ENCODE measurements at places on chromosomes 1 and 21.
A peak's percentile ranks its signal among the peaks of the same experiment; 100 is the strongest.

- peak; percentile 31 for DNase-seq
These were observed 26.7 kb downstream of the DMAP1 start for GRCh38 chr1:44239961-44240371.

DNA sequence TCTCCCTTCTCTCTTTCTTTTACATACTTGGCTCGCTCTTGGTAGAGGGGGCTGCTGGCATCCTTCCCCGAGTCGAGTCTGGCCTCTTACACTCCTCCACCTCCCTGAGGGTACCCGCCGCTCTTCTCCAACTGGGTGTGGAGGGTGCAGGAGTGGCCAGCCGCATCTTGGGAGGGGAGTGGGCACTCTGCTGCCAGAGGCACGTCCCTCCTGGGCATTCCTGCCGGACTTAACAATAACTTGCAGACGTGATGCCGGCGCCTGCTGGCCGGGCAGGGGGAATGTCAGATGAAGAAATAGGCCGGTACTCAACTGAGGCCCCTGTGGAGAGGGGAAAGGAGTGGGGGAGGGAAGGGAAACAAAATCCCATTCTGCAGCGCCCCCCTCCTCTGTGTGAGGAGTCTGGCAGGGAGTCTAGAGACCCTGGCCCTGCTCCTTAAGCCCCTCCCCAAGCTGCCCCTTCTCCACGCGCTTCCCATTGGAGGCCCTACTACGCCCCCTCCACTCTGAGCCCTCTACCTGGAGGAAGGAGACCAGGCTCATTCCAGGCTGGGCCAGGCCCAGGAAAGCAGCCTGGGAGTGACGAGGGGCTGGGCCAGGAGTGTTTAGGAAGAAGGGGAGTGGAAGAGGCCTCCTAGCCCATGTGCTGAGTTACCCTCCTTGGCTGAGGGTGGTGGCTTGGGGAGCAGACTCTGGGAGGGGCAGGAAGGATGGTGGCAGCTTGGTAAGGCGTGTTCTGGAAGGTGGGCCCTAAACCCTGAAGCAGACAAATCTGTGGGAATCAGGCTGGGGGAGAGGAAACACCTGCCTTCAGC, 1.8 kb downstream of the ATP2B4 start:
- DNase-seq: peak; percentile 26

GRCh38 chr21:43598416-43599120, 60.7 kb downstream of the HSF2BP start:
- no peak for DNase-seq

GRCh38 chr1:43233631-43234030, 36.2 kb upstream of the TMEM125 start:
- DNase-seq: no peak

DNA sequence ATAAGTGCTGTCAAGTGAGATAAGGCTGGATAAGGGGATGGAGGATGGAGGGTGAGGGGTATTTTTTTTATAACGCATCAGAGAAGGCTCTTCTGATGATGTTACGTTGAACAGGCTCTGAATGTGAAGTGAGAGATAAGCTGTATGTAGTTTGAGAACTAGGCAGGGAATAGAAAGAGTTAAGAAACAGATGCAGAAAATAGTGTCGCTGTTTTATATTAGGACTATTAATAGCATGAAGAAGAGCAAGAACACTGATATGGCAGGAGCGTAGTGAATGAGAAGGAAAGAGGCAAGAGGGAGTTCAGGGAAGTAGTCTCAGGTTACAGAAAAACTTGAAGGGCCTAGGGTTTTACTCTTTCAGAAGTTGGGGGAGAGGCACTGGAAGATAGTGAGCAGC, 59.8 kb downstream of the GPR88 start:
- DNase-seq: no peak

GRCh38 chr1:226940806-226941067, 643 bp downstream of the COQ8A start:
- no peak for DNase-seq

DNA sequence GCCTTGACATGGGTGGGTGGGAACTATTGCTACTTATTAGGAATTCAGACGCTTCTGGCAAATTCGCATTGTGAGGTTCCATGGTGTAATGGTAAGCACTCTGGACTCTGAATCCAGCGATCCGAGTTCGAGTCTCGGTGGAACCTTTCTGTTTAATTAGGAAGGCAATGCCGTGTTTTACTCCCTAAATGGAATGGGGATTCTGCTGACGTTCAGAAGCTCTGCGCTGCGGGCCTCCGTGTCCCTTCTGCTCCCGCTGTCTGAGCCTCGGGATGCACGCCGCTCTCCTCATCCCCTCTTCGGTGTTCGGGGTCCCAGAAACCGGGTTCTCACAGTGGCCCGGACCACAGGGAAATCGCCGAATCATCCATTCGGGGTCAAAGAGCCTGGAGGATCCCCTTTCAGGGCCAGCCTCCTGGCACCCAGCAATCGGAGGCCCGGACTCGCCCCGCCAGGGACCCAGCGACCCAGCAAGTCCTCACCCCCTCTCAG, 280.3 kb downstream of the FAM72C start:
- no peak for DNase-seq

DNA sequence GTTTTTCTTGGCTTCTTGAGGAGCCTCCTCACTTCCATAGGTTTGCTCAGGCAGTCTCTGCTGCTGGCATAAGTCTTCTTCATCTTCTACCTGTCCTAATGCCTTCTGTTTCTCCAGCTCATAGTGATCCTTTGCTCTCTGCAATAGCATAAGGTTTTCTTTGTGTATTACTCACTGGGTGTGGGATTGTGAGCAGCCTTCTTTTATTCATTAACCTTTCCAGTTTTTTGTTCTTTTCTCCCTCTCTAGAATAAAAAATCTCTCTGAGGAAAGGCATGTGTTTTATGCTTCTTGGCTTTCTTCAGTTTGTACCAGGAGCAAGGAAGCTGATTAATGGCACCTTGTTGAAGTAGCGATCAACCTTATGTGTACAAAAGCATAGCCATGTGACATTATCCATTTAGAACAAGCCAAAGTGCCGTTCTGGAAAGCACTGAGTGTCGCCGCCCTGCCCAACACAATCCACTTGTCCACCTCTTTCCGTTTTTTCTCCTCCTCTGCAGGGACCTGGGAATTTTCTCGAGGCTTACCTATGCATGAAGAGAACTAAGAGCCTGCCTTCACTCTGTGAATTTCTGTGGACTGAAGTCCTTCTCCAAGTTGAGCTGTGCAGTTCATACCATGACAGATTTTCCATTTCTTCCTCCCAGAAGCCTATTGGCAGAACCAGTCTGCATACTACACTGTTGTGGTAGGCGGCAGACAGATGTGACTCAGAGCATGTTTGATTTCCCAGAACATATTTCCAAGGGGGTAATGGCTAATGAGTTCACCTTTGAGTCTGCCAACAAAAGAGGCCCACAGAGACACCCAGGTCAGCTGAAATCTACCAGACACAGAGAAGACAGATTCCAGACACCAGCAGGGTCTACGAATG, 39.0 kb downstream of the DPT start:
- peak; percentile 39 for DNase-seq

- no peak for DNase-seq
These were observed 34.5 kb upstream of the CD1D start for GRCh38 chr1:158146165-158146564.

DNA sequence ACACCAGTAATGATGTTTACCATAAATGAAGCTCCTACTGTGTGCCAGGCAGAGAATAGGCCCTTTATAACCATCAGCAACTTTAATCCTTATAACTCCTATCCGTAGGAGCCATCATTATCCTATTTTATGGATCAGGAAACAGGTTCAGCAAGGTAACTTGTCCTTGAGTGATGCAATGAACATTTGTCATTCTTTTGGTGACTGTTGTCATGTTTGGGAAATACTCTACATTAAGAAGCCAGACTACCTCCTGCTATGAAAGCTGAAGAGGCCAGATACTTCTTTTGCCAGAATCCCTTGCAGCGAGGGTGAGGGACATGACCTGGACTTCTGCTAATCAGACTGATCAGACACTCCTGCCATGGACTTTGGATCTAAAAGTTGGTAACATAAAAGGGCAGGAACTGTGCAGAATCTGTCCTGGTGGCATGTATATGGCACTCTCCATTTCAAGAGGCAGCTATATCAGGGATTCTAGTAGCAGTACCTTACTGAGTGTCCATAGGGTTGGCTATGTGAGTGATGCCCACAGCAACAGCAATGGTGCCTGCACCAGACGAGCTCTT, 33.1 kb upstream of the SRRM1 start:
- DNase-seq: peak; percentile 4

DNA sequence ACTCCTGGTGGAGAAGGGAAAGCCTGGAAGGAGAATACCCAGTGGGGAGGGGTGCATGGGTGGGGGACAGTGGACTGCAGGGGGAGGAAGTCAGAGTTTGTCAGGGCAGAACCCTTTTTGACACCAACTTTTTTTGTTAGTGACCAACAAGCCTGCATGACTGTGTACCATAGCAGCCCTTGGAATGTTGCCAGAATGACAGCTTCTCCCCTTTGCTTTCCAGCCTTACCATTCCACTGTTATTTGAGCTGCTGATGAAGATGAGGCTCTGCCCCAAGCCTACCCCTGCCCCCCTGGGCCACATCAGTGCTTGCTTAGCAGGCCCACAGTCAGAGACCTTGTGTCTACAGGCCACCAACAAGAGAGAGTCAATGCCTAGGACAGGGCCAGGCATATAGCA, 341.2 kb downstream of the HHAT start:
- no peak for DNase-seq

DNA sequence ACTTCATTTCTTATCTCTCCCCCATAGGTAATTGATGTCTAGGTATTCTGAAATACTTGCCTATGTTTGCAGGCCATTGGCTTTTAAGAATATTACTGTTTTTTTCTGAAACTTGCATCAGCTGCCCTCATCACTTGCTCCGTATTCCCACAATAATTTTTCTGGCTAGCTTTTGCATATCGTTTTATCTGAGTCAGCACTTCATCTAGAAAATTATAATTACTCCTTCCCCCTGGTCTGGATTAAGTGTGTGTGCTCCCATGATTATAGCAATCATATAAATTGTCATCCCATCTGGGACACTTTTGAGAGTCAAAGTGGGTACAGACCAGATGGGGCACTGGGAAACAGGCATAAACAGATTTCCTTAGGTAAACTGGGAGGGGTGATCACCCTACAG, 583.2 kb upstream of the B3GALT2 start:
- DNase-seq: no peak

DNA sequence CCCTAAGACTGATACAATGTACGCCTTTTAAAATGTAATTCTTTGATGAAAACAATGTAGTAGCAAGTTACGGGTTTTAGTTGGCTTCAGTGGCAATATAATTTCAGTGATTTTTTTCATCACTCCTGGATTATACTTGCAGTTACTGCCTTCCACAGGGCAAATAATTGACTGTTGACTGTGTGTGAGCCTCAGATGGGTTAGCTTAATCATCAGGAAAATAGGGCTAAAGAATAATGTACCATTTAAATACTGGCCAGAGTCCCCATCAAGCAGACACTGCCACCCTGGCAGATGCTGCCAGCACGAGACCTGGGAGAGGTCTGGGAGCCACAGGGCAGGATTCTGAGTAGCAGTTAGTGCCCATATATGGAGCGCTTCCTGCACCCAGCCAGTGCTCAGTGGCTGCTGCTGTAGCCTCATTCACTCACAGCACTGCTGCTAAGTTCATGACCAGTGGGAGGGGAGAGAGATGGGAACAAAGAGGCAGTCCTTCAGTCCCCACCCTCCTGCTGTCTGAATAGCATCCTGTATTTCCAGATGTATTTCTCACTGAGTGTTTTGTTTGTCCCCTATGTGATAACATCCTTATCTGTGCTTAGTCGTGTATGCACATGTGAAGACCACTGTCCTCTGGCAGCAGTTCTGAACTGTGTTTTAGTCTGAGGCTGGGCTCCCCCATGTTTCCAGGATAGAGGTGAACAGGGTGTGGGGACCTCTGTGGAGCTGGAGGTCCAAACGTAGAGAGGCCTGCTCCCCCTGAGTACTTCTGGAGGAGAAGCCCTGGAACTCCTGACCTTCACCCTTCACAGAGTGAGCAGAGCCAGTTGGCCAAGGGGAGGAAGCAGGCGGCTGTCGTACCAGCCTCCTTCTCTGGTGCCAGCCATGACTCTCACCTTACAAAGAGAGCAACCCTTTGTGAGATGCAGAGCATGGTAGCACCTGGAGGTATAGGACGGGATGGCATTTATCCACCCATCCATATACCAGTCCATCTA, 80.4 kb downstream of the ADARB1 start:
- DNase-seq: no peak

DNA sequence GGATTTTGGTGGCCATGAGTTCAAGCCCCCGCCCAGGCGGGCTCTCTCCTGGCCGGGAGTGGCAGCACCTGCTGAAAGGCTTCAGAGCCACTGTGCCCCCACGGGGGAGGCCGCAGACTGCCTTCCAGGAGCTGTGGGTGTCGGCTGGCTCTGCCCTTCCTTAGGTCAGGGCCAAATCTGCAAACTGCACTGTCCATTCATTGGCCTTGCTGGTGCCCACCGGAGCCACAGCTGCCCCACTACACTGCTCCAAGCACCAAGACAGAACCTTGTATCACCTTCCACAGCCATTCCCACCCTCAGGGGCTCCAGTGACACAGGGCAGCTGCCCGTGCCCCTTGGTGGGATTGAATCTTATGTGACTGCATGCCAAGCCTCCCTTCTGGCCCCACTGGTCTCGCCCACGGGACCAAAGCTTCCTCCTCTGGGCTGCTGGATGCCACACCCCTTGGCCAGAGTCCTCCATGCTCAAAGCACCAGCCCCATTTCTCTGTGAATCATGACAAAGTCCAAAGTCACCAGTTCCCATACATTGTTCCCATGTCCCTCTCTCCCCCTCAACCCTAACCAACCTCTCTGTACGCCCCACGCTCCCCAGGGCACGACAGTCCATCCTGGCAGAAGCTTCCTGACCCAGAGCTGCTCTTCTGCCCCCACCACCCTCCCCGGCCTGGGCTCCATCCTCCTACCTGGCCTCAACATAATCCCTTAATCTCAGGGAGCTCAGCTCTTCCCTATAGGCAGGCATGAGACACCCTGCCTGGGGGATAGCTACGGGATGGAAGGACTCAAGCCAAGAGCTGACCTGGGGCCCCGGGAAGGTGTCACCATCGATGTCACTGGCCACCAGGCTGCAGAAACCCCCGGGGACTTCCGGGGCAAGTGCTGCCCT, 20.9 kb upstream of the GPR153 start:
- DNase-seq: no peak

GRCh38 chr21:40850071-40850470, 3.1 kb upstream of the DSCAM start:
- no peak for DNase-seq

- DNase-seq: no peak
These were observed 6.0 kb upstream of the LCE1F start for GRCh38 chr1:152768847-152769533.

DNA sequence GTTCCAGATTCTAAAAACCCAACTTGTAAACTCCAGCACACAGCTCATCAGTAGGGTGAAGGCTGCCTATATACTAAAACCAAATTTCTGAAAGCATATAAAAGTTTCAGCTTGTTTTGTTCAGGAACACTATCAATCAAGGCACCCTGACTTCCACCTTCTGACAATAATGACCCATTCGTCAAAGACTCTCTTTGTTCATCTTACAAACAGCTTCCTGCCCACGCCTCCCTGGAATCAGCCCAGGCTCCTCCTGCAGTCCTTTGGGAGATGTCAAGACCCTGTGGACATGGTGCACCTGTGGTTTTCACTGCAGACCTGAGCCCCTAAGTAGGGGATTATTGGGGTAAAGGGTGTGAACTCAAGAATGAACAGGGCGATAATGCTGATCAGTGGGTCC, 178.9 kb upstream of the CAMK1G start:
- no peak for DNase-seq

Measured in body of pancreas (tissue), 4 donors.